A673 (cell line): ENCODE measurements at places on chromosomes 6 and 20. TPM values are rescaled to one million over a fixed set of nuclear protein-coding genes. Genes with fewer than 3 reads are reported as not detected.

Gene GLP1R
- not detected in 2 replicates for total RNA-seq

Gene TP53TG5
- 0.69 TPM in 1 of 2 replicates, not detected in the other for total RNA-seq

Gene LY6G5C
- 3.9 and 6.8 TPM in 2 replicates for total RNA-seq

Gene NDUFAF4
- total RNA-seq, result 96.0 and 120 TPM in 2 replicates

Gene RAB32
- total RNA-seq, result 2.0 and 2.6 TPM in 2 replicates

Gene RRAGD
- total RNA-seq, result 9.5 and 10.6 TPM in 2 replicates

Gene ABHD16B
- not detected in 2 replicates for total RNA-seq

Gene SLC22A2
- not detected in 2 replicates for total RNA-seq

Gene CUL9
- 38.7 and 50.7 TPM in 2 replicates for total RNA-seq

Gene REM1
- not detected in 2 replicates for total RNA-seq

Gene FAM162B
- 0.81 and 0.97 TPM in 2 replicates for total RNA-seq

Gene CRNKL1
- 25.1 and 26.8 TPM in 2 replicates for total RNA-seq

Gene BNIP5
- total RNA-seq, result not detected in 2 replicates
